Stimulated activated CD4-positive, alpha-beta T cell treated with anti-CD3 and anti-CD28 coated beads, TNF-alpha, amount 100 ng/mL, for 1 hour (primary cell): ENCODE measurements at places on chromosomes 5 and 9.

- DNase-seq: no peak
These were observed 26.2 kb downstream of the ABO start for GRCh38 chr9:133248726-133249295.

DNA sequence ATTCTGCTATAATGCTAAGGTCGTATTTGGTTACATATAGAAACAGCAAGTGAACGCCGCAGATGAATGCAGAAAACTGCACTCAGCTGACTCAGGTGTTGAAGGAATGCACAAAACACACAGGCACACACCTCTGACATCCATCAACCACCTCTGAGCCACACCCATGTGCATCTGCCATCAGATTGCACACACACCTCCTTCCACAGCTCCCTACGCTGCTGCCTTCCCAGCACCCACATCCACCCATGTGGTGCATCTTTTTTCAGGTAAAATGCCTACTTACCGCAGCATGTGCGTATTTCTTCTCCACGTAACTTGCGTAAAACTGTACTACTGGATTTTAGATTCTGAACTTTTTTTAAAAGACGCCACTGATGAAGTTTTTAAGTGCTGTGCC, 7.1 kb downstream of the STK10 start:
- no peak for DNase-seq

GRCh38 chr9:90909225-90909624, 107.6 kb downstream of the SYK start:
- DNase-seq: no peak

GRCh38 chr9:87389936-87390335, 107.7 kb upstream of the DAPK1 start:
- DNase-seq: no peak

GRCh38 chr5:15741591-15741990, 241.6 kb downstream of the FBXL7 start:
- no peak for DNase-seq

DNA sequence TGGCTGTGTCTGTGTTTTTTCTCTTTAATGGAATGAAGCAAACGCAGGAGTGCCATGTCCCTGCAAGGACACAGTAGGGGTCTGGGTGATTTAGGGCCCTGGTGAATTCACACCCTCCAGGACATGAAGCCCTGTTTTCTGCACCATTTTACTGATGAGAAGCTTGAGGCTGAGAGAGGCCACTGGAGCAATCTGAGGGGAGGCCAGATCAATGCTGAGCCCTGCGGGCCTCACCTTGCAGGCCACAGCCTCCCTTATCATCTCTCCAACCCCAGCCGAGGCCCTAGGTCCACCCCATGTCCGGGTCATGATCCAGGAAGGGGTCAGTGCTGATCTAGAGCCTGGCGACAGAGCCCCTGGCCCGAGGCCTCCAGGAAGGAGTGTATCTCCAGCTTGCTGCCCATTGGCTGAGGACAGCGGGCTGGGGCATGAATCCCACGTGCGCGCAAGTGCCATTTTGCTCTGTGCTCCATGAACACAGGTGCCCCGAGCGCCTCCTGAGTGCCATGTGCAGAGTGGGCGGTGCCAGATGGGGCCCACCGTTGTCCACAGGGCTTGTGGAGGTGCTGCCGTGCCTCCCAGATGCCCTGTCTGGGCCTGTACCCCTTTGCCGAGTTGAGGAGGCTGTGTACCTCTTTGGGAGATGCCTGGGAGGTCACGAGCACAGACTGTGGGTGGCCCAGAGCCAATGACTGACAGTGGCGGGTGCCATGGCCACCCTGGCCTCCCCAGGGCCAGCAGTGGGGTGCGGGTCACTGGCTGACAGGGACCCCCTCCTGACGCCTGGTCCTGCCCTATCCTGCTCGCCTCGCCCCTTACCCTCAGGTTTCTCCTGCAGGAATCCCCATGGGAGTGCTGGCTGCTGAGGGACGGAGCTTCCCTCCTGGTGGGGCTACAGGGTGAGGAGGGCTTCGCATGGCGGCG, 32.3 kb upstream of the LPCAT1 start:
- DNase-seq: no peak

DNA sequence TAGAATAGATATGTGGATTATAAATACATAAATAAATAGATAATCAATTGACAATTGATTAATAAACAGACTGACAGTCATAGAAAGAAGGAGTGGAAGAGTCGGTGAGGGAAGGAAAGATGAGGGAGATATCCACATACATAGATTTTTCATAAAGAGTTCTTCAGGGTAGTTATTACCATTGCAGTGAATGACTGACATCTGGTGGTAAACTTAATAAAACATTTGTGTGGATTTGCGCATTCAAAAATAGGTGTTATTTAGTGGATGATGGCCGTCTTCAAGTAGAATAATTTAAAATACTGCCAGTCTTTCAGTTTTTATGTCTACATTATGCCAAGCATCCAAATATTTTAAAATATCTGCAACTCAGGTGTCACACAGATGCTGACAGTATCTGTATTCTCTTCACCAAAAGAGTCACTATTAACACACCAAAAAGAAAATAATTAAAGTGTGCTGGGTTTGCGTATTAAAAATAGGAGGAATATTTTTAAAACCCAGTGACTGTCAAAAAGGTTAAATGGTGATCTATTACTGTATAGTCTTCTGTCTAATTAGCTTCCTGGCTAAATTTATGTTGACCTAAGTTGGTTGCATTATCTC, 78.8 kb downstream of the GIN1 start:
- no peak for DNase-seq

DNA sequence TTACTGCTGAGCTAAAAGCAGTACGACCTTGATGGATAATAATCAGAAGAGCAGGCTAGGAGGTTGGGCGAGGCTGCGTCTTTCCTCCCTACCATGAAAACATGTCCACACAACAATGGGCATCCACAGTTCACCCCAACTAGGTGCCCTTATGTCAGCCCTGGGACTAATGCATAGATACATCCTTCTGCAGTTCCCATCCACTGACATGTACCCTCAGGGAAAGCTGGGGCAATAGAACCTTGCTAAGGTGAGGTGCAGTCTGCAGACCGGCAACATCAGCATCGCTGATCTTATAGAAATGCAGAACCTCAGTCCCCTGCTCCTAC, 697 bp upstream of the PRUNE2 start:
- no peak for DNase-seq

DNA sequence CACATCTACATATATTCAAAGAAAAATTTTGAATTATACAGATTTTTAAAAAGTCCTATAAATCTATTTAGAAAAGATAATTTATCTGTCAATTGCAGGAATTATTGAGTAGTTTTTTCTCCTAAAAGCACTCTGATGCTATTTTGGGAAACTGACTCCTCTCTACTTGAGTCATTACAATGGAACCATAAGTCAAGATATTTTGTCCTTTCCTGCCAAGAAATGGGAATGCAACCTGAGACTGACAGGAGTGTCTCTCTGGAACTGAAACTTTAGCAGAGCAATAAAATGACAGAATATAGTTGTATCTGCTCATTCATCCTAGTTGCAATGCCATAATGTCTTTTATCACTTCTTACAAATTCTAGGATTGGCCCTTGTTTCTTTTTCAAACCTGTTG, 48.6 kb downstream of the CARTPT start:
- no peak for DNase-seq

DNA sequence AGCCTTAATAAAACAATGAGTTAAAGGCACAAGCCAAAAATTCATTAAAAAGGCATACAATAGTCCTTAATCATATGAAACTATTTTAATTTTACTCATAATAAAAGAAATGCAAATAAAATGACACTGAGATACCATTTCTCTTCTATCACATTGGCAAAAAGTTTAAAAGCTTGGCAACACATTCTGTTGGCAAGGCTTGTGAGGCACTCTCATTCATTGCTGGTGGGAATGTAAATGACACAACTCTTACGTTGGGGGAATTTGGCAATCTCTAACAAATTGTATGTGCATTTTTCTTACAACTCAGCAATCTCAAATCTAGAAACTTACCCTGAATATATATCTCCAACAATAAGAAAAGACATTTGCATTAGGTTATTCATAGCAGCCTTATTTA, 111.6 kb downstream of the PRELID2 start:
- DNase-seq: no peak

DNA sequence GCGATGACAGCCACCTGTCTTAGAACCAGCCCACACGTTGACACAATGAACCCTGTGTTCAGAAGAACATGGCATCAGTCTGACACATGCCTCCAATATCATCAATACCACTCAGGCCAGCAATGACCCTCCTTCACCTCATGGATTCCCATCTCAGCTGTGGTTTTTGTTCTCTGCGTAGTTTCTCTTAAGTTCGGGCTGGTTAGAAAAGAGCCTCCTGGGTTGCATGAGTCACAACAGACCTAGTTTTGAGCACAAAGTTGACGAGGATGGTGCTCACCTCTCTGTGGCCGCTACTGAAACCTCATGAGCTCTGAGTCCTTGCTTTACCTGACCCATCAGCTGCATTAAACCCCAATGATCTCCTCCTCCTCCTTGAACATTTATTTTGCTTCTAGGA, 299.9 kb downstream of the SPOCK1 start:
- no peak for DNase-seq

DNA sequence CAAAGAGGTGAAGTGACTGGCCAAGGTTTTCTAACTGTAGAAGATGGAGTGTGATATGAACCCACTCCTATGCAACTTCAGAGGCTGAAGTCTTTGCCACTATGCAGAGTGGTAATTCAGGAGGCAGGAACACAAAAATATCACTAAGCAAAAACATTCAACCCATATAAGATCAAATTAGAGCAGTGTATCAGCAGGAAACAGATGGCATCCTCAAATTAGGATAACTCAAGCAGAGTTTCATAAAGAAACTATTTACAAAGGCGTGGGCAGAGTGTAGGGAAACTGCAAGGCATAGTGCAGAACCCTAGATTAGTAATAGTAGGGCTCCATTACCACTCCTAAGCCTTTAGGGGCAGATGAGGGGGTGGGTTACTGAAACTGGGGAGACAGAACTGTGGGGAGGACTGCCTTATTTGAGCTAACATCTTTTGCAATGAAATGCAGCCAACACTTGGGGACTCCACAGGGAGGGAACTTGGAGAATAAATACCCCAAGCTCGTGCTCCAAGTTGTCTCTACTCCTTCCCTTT, 72.2 kb downstream of the PTTG1 start:
- no peak for DNase-seq

- no peak for DNase-seq
These were observed 61.2 kb upstream of the SELENOP start for GRCh38 chr5:42872865-42873264.

DNA sequence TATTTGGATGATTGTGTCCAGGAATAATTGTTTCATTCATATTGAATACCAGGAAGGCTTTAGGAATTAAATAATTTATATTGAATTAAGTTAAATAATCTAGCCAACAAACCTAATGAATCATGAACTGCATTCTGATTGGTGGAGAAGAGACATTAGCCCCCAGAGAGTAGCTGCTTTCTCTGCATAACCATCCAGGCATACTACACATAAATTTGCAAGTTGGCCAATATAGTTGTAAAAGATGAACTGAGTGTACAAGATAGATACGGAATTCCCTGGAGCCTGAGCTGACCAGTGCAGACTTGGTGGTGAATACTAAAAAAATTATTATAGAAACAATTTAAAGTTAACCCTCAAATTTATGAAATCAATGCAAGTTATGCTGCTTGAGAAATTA, 311.8 kb upstream of the KIF2A start:
- no peak for DNase-seq

GRCh38 chr5:51230336-51230735, 152.9 kb upstream of the ISL1 start:
- DNase-seq: no peak

GRCh38 chr9:130713286-130713960, 19.8 kb downstream of the EXOSC2 start:
- DNase-seq: no peak

GRCh38 chr9:36318212-36318802, 60.1 kb upstream of the GNE start:
- no peak for DNase-seq

GRCh38 chr5:111238431-111239225, 14.4 kb downstream of the CAMK4 start:
- no peak for DNase-seq

- no peak for DNase-seq
These were observed 377.2 kb upstream of the KLF4 start for GRCh38 chr9:107866711-107867311.
